ENCODE measurements at places on chromosomes 6 and 20. TPM values are rescaled to one million over a fixed set of nuclear protein-coding genes. Genes with fewer than 3 reads are reported as not detected.

Gene KCNG1
- total RNA-seq = 1.0 TPM

DNA sequence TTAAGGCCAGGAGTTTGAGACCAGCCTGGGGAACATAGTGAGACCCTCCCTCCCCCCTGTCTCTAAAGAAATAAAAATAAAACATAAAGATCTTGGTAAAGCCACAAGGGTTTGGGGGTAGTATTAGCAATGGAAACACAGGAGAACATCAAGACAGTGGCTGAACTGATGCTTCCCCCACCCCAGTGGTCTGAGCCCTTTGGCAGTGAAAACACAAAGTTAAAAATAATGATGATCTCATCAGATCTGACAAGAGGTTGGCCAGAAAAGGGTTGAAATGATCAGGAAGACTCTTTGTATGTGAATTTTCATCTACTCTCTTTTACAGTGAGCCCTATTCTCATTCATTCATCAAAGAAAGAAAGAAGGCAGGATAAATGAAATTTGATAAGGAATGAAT, 93.7 kb downstream of the KCNB1 start:
- no peak overlapping the region for H3K27ac ChIP-seq
- no peaks in the 10 kb centered on the region for H3K4me1 ChIP-seq
- no peak for DNase-seq

GRCh38 chr6:115363379-115363778, 697.3 kb downstream of the FRK start:
- peaks cover 1% of the 10 kb centered on the region for H3K36me3 ChIP-seq
- no peak for DNase-seq
- no peaks in the 10 kb centered on the region for H3K4me1 ChIP-seq
- H3K27me3 ChIP-seq = no peaks in the 10 kb centered on the region
- no peak overlapping the region for H3K27ac ChIP-seq

DNA sequence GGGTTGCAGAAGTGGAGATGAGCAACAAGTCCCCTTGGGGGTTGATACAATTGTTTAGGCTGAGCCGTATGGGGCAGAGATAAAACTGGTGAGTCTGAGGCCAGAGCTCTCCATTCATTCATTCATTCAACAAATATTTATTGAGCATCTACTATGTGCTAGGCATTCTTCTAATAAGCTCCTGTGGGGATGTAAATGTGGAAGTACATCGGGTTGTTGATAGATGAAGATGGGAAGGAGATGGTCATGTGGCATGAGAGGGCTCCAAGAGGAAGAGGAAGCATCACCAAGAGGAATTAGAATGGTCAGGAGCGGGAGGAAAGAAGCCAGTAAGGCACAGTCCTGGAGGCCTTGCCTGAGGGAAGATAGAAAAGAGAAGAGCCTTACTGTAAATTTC, 98.7 kb upstream of the MLN start:
- H3K4me1 ChIP-seq = peaks cover 47% of the 10 kb centered on the region
- H3K36me3 ChIP-seq = no peaks in the 10 kb centered on the region
- no peak for DNase-seq

DNA sequence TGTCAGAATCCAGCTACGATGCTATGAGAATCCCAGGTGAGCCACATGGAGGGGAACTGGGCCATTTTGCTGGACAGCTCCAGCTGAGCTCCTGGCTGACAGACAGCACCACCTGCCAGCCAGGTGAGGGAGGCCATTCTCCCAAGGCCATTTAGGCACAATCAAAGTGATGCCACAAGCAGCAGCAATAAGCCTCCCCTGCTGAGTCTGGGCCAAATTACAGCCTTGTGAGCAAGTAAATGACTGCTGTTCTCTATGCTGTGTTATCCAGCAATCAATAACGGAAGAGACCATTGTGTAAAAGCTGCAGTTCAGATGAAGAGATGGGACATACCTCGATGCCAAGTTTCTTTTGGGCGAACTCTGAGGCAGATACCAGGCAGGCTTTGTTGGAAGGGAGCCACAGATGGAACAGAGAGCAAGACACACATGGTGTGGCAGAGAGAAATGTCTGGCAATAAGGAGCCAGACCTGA, 14.0 kb upstream of the SCGN start:
- no peak overlapping the region for H3K27ac ChIP-seq
- DNase-seq = no peak
- H3K4me1 ChIP-seq = no peaks in the 10 kb centered on the region
- H3K36me3 ChIP-seq = no peaks in the 10 kb centered on the region

DNA sequence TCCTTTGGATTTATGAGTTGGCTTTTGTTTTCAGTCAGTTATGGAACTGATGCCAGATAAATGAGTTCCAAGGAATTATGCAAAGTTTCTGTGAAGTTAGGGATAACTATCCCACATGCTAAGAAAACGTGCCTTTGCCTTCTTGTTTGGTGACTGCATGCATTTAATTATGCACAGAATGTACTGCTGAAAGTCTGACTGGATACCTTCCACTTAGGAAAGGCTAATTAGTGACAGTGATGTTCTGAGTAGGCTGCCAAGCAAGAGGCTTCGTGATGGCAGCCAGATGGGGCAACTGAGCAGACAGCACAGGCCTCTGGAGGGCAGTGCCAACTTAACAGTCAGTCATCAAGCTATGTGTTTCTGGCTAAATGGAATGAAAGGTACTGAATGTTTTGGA, 289.9 kb downstream of the CD109 start:
- no peak overlapping the region for H3K27ac ChIP-seq
- H3K4me3 ChIP-seq = no peak overlapping the region
- no peak for DNase-seq

Data from activated naive CD8-positive, alpha-beta T cell treated with anti-CD3 and anti-CD28 coated beads for 36 hours (primary cell).